ENCODE measurements at places on chromosomes 1 and 21.

- no peak for DNase-seq
These were observed 613.5 kb downstream of the LMO4 start for GRCh38 chr1:87942165-87942564.

DNA sequence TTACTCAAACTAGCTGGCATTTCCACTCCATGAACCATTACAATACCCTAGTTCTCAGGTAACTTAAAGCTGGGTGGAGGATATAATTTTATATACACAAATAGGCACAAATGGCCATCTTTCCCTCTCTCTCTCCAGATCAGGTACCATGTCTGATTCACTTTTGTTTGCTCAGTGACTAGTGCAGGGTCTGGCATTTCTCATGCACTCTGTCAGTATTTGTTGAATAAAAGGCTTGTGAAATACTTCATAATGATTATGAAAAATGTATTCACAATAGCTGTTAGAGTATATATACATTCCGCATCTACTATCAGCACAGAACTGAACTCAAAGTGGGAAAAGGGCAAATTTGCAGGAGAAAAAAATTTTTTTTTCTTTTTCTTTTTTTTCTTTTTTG is 510.2 kb upstream of the USP24 start:
- no peak for DNase-seq

DNA sequence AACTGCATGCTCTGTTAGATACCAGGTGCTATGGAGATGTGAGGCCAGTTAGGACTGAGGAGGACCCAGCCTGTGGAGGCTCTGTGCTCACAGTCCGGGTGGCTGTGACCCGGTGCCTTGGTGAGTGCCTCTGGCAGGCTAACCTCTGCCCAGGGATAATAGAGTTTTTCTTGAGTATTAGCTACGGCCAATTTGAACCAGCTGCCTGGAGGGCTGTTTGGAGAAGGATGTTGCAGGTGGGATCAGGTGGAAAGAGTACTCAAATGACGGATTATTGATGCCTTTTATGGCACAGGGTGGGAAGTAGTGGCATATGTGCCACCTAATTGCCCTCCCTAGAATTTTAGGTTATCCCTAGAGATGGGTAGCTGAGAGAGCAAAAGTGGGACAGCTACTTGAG is 182.7 kb downstream of the GRIK3 start:
- no peak for DNase-seq

DNA sequence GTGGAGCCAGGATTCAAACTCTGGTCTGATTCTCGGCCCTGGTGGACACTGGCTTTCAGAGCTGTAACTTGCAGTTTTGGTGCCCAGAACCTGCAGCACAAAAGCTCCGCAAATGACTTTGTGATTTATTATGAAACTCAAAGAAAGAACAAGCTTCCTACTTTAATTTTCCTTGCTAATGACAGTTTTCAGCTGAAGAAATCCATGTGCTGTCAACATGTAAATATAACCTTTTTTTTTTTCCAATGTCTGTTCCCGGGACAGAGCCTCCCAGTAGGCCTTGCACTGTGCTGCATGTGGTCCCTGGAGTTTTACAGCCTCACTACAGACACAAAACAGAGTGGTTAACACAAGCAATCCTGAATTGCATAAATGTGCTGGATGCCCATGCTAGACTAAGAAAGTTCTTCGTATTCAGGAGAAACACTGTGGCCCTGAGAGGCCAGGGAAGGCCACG is 62.3 kb upstream of the ANGPTL1 start:
- no peak for DNase-seq

DNA sequence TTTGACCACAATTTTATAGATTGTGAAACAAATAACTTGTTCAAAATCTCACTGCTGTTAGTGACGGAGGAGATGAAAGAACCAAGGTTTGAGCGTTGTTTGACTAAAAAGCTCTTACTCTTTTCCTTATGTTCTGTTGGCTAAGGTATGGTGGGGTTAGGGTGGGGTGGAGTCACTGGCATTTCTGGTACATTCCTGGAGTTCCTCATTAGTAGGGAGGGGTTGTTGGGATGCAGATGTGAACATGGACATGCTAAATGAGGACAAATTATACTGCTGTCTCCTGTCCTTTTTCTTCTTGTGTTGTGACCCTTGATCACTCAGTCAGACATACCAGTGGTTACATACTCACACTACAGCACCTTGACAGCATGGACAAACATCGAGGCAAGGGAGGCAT is 26.2 kb upstream of the CD1D start:
- no peak for DNase-seq

DNA sequence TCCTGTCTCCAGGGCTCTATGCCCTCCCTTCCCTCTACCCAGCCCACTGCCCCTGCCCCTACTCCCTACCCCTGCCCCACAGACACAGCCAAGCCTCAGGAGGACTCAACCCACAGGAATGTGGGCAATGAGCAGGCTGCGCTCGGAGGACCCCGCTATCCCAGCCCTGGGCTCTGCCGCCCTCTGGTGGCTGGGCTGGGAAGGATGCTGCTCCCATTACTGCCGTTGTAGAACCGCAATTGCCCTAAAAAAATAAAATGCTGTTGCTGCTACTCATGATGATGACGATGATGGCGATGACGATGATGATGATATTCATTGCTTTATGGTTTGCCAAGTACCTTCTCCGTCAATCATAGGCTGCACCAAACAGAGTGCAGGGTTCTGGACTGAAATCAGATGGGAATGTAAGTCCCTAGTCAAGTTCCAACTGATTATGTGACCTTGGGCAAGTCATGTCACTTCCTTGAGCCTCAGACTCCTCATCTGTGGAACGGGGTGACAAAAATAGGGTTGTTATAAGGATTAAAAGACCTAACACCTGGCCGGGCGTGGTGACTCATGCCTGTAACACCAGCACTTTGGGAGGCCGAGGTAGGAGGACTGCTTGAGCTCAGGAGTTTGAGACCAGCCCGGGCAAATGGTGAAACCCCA is 24.6 kb downstream of the ARHGEF19 start:
- DNase-seq, result peak; percentile 78

- DNase-seq, result no peak
These were observed 257.4 kb upstream of the USP25 start for GRCh38 chr21:15472108-15473040.

- no peak for DNase-seq
These were observed 75.2 kb downstream of the CDC42BPA start for GRCh38 chr1:227242811-227243682.

- DNase-seq, result no peak
These were observed 79.3 kb upstream of the DIRAS3 start for GRCh38 chr1:68129536-68130250.

GRCh38 chr1:121418369-121419049 is 233.7 kb downstream of the SRGAP2C start:
- no peak for DNase-seq

DNA sequence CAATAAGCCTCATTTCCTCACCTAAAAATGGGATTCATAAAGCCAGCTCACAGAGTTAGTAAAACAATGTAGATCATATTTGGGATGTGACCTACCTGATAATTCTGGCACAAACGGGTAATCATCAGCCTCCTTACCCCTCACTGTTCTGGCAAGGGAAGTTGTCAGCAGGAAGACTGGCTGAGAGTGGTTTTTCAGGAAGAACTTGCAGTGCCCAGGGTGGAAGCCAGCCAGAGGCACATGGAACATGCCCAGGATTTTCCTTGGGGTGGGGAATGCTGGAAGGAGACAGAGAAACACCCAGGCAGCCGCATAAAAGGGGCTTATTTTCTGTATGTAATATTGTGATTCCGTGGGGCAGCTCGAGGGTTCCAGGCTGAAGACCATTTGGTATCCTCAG is 7.7 kb upstream of the SLC5A9 start:
- DNase-seq, result no peak

GRCh38 chr21:34020005-34020847 is 53.2 kb upstream of the MRPS6 start:
- no peak for DNase-seq

DNA sequence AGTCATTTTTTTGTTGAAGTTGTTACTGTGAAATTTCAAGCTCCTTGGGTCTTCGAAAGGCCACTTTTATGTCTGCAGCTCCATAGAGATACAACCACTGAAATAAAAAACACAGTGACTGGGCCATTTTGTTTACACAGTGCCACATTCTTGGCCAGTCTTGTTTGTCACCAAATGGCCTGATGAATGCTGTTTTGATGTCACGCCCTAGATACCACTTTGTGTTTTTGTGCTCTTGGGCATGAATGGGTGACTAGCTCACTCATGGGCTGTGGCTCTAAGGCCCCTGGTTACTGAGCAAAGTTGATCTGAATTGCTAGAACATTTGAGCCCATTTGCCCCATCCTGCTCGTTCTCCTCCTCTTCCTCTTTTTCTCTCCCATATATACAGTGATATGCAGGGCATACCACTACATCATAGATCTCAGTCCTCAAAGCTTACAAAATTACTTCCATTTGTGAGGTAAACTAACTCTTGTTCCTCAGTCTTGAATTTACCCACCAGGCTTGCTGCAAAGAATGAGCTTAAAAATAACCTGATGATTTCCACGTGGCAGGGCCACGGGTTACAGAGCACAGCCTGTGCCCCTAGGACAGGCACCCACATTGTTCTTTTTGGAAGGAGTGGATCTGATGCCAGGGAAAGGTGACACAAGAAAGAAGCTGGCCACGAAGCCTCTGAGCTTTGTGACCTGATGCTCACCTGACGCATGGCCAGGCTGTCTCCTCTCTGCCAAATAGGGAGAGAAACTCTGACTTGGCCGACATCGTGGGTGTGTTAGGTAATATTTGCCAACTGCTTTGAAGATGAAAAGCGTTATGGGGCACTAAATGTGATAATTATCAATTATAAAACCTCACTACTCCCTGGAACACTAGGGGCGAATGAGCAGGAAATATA is 92.4 kb downstream of the RUNX1 start:
- DNase-seq, result no peak

GRCh38 chr1:160271025-160271424 is 8.7 kb upstream of the DCAF8 start:
- DNase-seq, result no peak

- DNase-seq, result no peak
These were observed 81.9 kb downstream of the EPHB2 start for GRCh38 chr1:22792396-22793160.

DNA sequence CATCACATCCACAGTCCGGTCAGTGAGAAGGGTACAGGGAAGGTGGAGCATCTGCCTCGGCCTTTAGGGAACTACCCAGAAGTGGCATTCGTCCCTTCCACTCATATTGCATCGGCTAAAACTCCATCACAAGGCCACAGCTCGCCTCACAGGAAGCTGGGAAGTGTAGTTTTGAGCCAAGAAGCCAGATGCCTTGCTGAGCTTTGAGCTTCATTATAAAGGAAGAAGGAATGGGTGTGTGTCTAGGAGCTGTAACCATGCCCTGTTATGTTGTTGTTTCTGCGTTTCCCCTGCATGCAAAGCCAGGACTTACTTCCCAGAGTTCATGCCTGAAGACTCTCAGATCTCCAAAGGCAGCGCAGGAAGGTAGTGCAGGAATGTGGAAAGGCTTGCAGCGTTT is 61.1 kb downstream of the OPTC start:
- no peak for DNase-seq

DNA sequence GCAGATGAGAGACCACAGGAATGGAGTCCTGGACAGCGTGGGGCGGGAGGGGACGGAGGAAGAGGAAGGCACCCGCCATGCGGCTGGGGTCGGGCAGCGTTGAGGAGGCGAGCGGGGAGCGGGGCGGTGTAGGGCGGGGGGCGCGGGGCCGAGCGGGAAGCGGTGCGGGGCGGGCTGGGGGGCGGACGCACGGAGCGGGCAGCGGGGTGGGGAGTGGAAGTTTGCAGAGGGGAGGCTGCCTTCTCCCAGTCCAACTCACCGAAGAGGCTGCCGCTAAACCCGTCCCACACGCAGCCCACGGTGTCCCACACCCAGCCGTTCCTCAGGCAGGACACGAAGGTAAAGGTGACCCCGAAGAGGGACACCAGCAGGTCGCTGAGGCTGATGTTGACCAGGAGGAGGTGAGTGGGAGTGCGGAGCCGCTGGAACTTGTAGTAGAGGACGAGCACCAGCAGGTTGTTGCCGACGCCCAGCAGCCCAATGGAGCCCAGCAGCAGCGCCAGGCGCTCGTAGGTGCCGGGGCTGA is 483 bp downstream of the CHML start:
- DNase-seq, result peak; percentile 36

DNA sequence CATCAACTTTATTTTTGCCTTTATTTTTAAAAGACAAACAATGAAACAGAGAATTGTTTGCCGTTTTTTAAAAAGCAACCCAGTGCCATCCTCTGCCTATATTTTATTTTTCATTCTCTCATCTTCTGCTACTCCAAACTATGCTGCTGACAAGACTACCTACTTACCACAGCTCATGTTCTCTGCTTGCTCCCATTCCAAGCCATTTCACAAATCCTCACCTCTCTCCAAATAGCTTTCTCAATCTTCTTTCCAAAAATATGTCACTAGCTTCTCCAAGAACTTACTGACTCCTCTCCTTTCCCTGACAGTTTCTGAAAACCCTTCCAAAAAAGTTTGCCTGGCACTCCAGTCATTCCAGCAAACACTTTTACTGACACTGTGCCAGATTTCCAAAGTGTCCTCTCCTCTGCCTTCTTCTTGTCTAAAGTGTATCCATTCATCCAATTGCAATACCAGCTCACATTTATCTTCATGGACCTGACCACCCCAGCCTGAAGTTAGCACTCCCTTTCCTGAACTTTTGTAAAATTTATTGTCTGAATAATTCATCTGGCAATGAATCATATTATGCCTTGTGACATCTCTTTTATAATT is 766.5 kb upstream of the B3GALT2 start:
- no peak for DNase-seq

- DNase-seq, result no peak
These were observed 152.9 kb downstream of the FCRL5 start for GRCh38 chr1:157399343-157399983.

GRCh38 chr1:244647819-244648218 is 5.1 kb upstream of the DESI2 start:
- DNase-seq, result no peak

- DNase-seq, result no peak
These were observed 28.1 kb upstream of the AK4 start for GRCh38 chr1:65119951-65120350.

GRCh38 chr1:1622010-1622787 is 6.9 kb downstream of the MIB2 start:
- no peak for DNase-seq

- no peak for DNase-seq
These were observed 5.4 kb downstream of the PRMT6 start for GRCh38 chr1:107061886-107062285.

- no peak for DNase-seq
These were observed 448.1 kb upstream of the B3GALT2 start for GRCh38 chr1:193634470-193634869.

GRCh38 chr1:163656095-163656759 is 334.5 kb downstream of the NUF2 start:
- no peak for DNase-seq

- no peak for DNase-seq
These were observed 114.3 kb upstream of the GPR52 start for GRCh38 chr1:174333437-174333836.

DNA sequence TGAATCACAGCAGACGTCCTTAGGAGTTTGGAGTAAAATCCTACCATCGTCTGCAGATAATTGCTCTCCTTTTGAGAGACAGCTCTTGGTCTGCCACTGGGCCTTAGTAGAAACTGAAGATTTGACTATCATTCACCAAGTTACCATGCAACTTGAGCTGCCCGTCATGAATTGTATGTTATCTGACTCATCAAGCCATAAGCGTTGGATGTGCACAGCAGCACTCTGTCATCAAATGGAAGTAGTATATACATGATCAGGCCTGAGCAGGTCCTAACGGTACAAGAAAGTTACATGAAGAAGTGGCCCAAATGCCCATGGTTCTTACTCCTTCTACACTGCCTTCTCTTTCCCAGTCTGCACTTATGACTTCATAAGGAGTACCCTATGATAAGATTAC is 317.8 kb downstream of the GPATCH2 start:
- no peak for DNase-seq

- no peak for DNase-seq
These were observed 322.8 kb downstream of the KCTD3 start for GRCh38 chr1:215889871-215890270.

GRCh38 chr1:247322442-247322841 is 9.2 kb downstream of the ZNF496 start:
- DNase-seq, result no peak

Measured in stimulated activated CD4-positive, alpha-beta T cell treated with anti-CD3 and anti-CD28 coated beads, Interleukin-12 subunit alpha, Interleukin-12 subunit beta, amount 100 ng/mL, for 4 hours (primary cell).